8988T (cell line): ENCODE measurements at places on chromosomes 4 and X.

GRCh38 chr4:106414366-106414765 is 45.8 kb upstream of the GIMD1 start:
- no peak for DNase-seq

- peak; percentile 48 for DNase-seq
These were observed 208.9 kb downstream of the NWD2 start for GRCh38 chr4:37453281-37453998.

DNA sequence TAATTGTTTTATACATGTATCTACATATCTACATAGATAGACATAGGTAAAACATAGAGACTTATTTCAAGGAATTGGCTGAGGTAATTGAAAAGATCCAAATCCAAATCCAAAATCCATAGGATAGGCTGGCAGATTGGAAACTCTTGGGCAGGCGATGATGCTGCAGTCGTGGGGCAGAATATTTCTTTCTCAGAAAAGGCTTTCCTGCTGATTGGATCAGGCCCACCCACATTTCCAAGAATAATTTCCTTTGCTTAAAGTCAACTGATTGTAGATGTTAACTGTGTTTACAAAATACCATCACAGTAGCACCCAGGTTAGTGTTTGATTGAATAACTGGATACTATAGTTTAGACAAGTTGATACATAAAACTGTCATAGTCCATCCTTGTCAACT is 27.2 kb downstream of the STIM2 start:
- no peak for DNase-seq

GRCh38 chr4:25908491-25908901 is 5.5 kb upstream of the SMIM20 start:
- peak; percentile 57 for DNase-seq

DNA sequence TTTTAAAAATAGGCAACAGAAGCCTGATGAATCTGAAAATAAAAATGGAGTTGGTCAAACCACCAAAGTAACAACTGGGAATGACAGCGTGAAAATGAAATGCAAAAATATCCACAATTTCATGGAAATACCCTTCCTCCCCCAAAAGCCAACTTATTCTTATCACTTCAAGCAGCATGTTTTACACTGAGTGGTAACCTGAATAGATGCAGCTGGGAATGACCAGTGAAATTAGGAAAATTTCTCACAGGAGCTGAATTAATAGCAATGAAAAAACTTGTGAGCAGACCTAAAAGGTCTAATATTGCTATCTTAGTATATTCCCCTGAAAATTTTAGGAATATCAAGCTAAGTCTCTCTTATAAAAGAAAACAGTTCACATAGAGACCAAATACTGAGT is 239.0 kb downstream of the PCDH18 start:
- DNase-seq = no peak

DNA sequence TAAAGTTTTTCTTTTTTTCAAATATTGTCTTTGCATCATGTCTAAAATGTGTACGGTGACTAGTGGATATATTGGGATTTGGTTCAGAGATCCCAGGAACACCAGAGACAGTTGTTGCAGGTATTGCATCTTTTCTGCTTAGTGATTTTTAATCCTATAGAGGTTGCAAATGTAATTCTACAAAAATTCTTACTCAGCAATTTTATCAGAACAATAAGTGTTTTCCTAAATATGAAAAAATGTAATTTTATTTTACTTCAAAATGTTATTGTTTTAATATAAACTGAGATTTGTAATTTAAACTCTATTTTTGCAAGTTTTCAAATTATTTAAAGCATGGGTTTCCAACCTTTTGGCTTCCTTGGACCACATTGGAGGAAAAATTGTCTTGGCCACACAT is 8.2 kb downstream of the ZNF718 start:
- DNase-seq = no peak

GRCh38 chr4:53674903-53675302 is 83.6 kb upstream of the LNX1 start:
- no peak for DNase-seq

- DNase-seq = no peak
These were observed 547.0 kb downstream of the ARAP2 start for GRCh38 chr4:35697210-35697736.

DNA sequence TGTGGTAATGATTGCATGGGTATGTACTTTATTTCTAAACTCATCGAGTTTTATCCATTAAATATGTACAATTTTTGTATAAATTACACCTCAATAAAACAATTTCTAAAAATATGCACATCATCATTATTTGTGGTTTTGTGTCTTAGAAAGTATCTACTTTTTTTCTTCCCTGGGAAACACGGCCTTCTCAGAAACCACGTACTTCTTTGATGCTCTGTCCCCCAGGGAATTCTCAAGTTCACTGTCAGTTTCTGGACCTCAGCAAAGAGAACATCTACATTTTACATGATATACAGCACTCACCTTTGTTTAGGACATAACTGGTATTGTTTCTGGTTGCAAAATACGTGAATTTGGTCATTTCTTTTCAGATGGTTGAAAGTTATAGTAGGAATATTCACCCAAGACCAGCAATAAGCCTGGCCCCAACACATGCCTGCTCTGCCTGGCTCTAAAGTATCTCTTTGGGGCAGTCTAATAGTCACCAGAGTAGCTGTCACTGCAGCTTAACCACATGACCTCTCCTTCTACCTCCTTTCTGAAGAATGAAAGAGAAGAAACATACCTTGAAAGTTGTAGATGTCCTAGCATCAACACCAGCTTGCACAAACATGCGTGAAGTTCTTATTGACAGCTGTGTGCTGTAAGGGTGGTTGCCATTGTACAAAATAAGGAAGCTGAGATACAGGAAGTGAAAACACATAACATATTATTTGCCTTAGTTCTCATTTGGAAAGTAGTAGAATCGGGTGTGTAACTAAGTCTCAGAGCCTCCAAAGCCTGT is 48.4 kb upstream of the SPANXN4 start:
- no peak for DNase-seq

- DNase-seq = no peak
These were observed 18.0 kb downstream of the RPS3A start for GRCh38 chr4:151117371-151117962.

GRCh38 chr4:160370046-160370445 is 1267.2 kb downstream of the RAPGEF2 start:
- DNase-seq = no peak

DNA sequence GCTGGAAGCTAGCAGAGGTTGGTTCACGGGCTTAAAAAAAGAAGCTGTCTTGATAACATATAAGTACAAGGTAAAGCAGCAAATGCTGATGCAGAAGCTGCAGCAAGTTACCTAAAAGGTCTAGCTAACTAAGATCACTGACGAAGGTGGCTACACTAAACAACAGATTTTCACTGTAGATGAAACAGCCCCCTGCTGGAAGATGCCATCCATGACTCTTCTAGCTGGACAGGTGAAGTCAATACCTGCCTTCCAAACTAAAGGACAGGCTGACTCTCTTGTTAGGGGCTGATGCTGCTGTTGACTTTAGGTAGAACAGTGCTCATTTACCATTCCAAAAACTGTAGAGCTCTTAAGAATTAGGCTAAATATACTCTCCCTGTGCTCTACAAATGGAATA is 99.5 kb downstream of the FBXW7 start:
- no peak for DNase-seq

- no peak for DNase-seq
These were observed 221.6 kb downstream of the DCLK2 start for GRCh38 chr4:150299816-150300215.

- DNase-seq = no peak
These were observed 535.2 kb upstream of the FAT1 start for GRCh38 chr4:187258651-187259401.

DNA sequence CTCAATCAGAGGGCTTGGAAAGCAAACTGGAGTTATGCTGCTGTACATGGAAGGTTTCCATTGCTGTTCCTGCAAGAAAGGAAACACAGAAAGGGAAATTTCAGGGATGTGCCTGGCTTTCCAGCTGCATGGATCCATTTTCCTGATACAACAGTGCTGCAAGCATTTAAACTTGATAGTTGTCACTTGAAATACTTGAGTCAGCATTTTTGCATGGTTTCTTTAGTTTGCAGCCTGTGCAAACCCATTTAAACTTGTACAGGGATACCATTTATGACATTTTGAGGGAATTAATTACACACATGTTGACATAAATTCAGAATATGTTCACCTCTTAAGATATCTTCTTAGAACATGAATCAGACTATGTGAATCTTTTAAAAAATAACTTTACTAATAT is 131.1 kb upstream of the RASGEF1B start:
- no peak for DNase-seq

- no peak for DNase-seq
These were observed 126.4 kb downstream of the HMX1 start for GRCh38 chr4:8745005-8745790.

DNA sequence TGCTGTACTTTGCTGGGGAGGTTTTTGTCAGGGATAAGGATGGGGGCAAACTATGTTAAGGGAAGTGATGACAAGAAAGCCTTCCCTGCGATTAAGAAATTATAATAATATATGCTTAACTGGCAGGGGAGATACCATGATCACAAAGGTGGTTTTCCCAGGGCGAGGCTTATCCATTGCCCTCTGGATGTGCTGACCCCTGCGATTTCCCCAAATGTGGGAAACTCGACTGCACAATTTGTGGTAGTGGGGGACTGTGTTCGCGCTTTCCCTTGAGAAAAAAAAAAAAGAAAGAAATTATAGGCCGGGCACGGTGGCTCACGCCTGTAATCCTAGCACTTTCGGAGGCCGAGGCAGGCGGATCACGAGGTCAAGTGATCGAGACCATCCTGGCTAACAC is 24.5 kb downstream of the SLC25A43 start:
- no peak for DNase-seq

DNA sequence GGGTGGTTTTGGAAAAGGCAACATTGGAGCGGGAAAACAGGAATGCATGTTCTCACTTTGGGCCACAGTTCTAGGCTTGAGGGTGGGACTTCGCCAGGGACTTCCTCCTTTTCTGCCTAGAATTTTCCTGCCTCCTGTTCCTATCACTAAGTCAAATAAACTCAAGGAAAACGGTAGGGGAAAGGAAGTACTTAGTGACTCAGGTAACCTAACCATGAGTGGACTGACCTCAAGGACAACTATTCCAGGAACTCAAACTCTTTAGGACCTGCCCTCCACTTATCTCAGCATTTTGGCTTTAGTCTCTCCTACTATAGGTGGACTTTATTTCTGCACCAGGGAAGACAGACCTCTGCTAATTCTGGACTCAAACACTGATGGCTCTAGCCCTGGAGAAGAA is 281.7 kb downstream of the ZNF674 start:
- no peak for DNase-seq
